ENCODE measurements at places on chromosomes 4 and X.

DNA sequence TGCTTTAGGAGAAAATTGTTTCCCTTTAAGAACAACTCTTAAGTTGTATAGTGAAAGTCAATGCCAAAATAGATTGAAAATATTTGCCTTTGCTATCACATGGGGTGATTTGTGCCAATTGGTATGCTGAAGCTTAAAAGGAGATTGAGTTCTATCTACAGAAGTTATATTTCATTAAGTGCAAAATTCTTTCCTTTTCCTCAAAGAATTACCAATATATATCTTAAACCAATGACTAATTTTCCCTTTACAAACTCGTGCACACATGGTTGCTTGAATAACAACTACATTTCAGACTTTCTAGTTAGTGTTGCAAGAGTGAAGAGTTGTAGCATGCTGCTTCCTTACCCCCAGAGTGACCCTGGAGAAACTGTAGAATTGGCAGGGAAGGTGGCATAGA is 990.0 kb upstream of the PABPC4L start:
- DNase-seq = no peak

DNA sequence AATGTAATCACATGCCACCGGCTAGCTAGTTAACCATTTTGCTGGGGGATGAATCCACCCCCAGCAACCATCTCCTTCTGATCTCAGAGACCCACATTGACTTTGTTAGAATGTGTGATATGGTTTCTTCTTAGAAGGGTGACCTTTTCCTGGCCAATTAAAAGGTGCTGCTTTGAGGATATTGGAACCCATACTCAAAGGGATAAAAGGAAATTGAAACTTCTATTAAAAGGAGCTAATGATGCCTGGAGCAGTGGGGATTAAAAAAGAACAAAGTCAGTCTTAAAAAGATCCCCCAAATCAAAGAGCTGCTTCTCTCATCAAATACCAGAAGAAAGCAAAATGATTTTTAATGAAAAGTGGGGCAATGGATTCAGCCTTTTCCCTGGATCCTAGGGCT is 214.1 kb downstream of the SHROOM3 start:
- DNase-seq = no peak

GRCh38 chr4:10441512-10441911 is 15.7 kb downstream of the ZNF518B start:
- no peak for DNase-seq

DNA sequence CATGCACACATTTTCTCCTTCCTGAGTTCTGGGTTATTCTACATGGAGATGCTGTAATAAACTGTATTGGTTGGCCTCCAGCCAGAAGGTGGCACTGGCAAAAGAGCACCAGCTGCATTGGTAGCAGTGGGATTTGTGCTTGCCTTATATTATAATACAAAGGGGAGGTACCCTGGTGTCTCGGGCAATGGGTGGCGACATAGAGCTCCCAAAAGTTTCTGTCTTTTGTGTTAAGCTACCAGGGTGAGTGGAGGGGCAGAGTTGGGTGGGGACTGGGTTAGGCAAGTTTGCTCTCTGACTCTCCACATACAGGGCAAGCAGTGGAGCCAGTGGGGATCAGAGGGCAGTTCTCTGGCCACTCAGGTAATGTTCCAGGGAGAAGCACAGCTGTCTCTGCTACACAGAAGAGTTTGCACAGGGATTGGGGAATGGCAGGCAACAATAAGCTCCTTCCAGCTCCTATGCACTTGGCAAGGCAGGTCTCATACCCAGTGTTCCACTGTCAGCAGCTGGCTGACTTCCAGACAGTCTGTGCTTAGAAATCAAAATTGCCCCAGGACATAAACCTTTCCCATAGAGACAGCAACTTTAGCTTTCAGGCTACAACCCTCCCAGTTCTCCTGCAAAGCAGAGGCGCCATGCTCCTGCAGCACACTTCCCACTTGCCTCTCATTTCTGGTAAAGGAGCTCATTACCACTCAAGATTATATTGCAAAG is 463.9 kb upstream of the PCDH7 start:
- no peak for DNase-seq

GRCh38 chr4:185421366-185422124 is 4.2 kb downstream of the UFSP2 start:
- no peak for DNase-seq

DNA sequence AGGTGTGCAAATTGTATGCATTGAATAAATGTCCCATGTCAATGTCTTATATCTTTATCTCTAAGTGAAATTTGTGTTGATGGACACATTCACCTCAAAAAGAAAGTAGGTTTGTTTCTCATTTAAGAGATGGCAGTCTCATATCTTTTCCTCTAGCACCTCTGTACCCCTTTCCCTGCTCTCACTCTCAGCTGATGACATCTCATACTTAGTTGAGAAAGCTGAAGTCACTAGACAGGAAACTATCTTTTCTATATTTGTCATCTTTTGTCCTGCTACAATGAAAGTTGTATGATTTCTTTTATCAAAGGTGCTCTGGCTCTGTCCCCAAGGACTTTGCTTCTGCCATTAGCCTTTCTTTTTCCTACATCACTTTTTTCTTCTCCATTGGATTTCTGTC is 84.0 kb upstream of the GRPR start:
- DNase-seq = no peak
